HFFc6 (cell line): ENCODE measurements at places on chromosomes 4 and X.

GRCh38 chr4:61374447-61374891 is 174.3 kb downstream of the ADGRL3 start:
- no peak for DNase-seq

- no peak for DNase-seq
Observed at GRCh38 chr4:6501171-6501570, 28.8 kb upstream of the PPP2R2C start.

GRCh38 chr4:75895744-75896314 is 6.4 kb downstream of the PPEF2 start:
- DNase-seq: no peak

DNA sequence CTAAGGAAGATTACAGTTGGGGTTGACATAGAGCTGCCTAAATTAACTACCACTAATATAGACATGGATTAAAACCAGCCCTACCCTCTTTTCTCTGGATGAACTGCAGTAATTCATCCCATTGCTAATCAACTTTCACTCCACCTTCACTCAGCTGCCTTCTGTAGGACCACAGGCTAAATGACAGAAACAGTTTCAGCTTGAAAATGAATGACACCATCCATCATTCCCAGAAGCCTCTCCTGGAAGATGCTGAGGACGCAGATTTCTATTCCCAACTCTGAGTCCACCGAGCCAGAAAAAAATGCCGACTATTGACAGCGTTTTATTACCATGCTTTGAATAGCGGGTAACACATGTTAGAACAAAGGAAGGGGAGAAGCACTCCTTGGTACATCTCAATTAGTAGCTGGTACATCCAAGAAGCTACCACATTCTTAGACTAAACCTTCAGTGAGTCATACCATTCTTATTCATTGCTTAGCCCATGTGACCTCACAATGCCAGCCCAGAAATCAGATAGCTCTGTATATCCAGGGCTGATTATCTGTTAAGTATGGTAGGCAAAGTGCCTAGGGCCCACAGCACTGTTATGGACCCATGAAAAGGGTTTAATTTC is 25.3 kb downstream of the DCX start:
- no peak for DNase-seq

DNA sequence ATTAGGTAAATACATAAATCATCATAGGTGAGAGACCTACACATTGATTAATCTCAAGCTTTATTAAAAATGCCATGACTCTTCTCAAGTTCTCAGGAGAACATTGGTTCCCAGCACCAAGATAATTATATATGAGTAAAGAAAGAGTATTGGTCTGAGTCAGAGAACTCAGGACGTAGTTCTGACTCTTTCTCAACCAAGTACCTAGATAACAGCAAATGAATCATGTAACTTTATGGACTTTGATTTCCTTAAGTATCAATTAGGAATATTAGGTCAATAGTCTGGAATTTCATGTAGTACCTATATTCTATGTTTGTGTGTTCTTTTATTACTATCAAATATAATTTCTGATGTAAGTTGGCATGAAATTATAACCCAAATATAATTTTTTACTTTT is 409.9 kb downstream of the GABRG1 start:
- no peak for DNase-seq

- DNase-seq: no peak
Observed at GRCh38 chr4:76745240-76745639, 152.7 kb downstream of the SOWAHB start.

GRCh38 chr4:139386421-139386820 is 67.5 kb upstream of the RAB33B start:
- DNase-seq: no peak

- DNase-seq: no peak
Observed at GRCh38 chr4:137535718-137536117, 3.4 kb upstream of the PCDH18 start.

DNA sequence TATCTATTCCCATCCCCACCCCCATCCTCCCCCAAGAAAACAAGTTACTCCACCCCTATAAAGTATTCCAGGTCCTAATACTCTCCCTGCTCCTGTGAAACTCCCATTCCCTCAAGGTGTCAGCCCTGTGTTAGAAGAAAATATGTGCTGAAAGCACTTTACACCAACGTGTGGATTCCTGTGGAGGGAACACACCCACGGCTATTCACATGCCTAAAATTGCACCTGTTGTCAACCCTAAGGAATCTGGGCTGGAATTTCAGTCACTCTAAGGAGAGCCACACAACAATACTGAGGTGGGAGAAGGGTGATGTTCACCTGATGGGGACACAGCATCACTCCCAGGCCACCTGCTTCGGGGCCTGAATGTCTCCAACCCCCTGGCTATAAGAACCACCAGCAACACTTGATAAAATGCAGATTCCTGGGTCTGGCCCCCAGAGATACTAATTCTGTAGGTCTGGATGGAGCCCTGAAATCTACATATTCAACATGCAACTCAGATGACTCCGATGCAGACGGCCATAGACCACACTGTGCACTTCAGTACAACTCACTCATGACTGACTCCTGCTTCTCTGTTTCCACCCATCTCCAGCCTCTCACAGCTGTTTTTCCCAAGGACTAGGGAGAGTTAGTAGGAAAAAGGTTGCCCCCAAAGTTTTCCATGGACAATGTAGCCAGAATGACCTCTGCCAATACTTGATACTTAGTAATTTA is 15.8 kb downstream of the SCD5 start:
- DNase-seq: no peak

DNA sequence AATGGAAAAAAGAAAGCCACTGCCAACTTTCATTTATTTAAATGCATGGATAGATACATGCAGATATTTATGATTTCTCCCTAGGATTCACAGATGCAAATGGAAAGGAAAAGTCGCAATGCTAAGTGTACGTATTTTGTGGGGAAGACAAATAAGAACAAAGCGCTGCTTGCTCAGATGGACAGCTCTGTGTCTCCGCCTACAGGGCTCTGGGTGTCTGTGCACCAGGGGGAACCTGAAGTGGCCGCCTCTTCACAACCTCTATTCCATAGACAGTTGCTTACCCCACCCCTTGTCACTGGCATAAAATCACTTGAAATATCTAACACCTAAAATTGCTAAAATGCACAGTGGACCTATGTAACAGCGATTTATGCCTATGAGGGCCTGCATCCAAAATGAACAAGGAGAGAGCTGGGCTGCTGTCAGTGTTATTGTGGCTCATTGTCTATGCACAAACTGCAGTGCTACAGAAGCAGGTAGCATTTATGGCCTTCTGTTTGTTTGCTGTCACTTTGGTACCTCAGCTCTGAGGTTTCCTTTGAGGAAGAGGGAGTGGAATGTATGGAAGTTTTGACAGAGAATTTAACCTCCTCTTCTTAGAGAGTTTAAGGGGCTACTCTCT is 58.6 kb upstream of the PAGE1 start:
- DNase-seq: no peak

DNA sequence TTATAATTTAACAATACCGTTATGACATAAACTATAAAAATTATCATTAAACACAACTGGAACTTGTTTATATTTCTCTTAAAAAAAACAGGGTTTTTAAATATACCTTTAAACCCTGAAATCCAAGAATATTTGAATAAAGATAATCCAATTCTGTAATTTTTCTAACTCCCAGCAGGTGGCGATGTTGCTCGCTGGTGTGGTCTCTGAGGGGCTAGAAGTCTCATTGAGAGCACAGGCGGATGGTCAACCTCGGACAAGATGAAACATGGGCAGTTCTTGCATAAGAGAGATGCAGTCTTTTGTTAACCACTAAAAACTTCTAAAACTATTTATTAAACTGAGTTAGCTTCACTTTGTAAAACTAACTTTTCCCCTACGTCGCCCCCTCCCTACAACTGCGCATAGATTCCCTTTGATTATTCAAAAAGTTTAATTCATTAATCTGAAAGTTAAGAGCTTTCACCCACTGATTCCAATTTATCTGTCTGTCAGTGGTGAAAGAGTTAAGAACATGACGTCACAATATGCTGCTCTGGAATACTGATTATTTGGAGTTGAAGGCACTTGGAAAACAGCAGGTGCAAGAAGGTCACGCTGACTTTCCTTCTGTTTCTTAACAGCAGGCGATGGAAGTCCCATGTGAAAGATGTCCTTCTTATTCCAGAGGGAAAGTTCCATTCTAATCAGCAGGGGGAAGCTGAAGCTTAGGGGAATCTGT is 29.5 kb downstream of the DMP1 start:
- peak; percentile 28 for DNase-seq

- DNase-seq: no peak
Observed at GRCh38 chr4:72604324-72604723, 35.3 kb upstream of the ADAMTS3 start.

- DNase-seq: peak; percentile 34
Observed at GRCh38 chrX:124098089-124098488, 136.6 kb downstream of the STAG2 start.
